ENCODE measurements at places on chromosomes 5 and 9.

DNA sequence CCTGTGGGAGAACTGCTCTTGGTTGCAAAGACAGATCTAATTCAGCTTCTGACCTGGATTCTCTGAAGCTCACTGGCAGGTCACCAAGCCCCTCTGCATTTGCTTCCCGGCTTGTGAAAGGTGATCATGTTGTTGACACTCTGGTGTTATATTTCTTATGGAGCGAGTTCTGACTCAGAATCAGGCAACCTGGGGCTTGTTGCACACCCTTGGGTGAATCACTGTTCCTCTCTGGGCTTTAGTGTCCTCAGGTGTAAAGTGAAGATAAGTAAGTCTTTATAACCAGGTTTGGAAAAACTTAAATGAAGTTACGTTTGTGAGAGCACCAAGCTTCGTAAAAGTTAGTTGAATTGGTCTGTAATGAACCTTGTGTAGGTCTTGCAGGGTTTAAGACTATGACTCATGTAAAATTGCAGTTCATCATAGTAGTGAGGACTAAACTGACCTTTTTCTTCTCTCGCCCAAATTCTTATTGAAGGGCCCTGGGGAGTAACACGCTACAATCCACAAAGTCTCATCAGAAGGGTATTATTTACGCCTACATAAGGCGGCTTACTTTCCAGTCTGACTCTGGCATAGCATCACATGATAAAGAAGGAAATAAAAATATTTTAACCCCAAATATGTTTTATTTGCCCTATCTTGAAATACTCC lies 218.6 kb downstream of the TMEM38B start:
- no peak for DNase-seq

DNA sequence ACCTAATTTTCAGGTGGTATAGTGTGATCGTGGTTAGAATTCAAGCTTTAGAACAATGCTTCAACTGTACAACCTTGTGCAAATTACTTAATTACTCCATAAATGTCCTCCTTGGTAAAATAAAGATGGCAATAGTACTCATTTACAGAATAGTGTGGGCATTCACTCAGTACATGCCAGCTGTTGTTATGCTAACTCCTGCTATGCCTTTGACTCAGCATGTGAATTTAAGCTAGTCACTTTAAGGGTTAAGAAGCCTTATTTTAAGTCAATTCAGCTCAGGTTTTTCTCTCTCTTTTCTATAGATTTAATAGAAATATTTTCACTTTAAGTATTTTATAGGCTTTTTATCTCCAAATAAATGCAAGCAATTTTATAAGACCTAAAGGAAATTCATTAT lies 335.6 kb upstream of the ITGA1 start:
- DNase-seq: no peak

GRCh38 chr9:69719983-69720382 lies 39.8 kb downstream of the PTAR1 start:
- DNase-seq: no peak

GRCh38 chr5:128403333-128403732 lies 134.7 kb downstream of the FBN2 start:
- DNase-seq: no peak

Measured in activated naive CD8-positive, alpha-beta T cell treated with anti-CD3 and anti-CD28 coated beads for 36 hours (primary cell).